ENCODE measurements at places on chromosomes 2 and 18.

DNA sequence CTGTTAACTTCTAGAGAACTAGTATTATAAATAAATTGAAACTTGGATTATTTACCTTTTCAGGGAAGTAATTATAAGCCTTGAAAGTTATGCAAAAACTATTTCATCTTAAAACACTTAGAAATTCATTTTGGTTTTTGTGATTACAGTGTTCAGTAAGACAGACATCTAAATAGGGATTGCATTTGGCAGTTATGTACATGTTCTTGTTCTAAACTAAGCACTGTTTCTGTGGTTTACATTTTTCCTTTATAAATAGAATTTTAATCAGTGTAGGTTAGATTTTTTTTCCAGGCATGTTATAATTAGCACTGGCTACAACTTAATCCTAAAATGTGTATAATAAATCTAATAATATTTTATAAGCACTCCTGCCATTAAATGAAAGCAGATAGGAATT is 35.0 kb downstream of the LCLAT1 start:
- no peak for DNase-seq

GRCh38 chr2:9260464-9260918 is 53.9 kb downstream of the ASAP2 start:
- DNase-seq: no peak

DNA sequence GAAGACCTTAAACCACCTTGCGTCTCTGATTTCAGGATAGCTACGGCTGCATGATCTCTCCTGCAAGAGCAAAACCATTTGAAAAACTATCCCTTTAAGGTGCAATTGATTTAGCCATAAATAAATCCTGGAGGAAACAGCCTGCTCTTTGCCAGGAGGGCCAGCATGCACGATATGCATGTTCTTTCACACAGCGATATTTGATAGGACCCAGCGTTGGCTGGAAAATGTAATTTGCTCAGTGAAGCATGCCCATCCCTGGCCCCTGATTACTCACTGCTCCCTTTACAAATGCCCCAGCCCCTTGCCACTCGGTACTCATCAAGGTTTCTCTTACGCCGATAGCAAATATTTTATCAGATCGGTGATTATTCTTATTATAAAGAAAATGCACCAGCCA is 315.4 kb downstream of the CDH2 start:
- DNase-seq: no peak

- DNase-seq: no peak
These were observed 58.8 kb downstream of the CTIF start for GRCh38 chr18:48597671-48598070.

DNA sequence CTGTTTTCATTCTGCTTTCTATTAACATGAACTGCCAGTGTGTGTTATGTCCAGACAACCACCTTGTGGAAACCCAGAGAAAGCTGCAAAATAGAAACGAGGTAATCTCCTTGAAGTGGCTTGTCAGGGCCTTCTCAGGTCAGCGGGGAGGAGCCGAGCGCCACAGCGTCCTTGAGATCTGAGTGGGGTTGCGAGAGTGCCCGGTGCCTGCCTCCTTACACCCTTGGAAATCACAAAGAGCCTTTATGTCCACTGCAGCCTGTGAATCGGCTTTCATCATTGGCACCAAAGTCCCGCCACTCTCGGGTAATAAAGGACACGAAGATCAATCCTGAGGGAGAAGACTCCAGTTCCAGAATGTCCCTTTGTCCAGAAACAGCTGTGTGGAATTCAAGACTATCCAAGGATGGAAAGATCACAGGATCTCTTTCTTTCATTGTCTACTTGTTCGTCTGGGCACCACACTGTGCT is 135.2 kb downstream of the HRH4 start:
- DNase-seq: no peak

- DNase-seq: no peak
These were observed 319.0 kb upstream of the PKDCC start for GRCh38 chr2:41728788-41729338.

DNA sequence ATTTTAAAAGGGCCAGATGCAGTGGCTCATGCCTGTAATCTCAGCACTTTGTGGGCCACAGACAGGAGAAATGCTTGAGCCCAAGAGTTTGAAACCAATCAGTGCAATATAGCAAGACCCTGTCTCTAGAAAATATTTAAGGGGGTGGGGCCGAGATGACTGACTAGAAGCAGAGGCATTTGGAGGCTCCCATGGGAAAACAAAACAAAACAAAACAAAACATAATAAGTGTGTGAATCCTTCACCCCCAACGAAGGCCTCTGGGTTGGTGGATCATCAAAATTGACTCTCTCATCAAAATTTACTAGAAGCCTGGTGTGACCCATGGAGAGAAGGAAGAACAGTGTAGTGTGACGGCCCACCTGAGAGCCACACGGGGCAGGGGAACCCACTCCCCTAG is 560.9 kb downstream of the LRP1B start:
- no peak for DNase-seq

- DNase-seq: no peak
These were observed 24.8 kb upstream of the TFCP2L1 start for GRCh38 chr2:121309801-121310200.

Data from tibial nerve (tissue), 4 donors.